ENCODE measurements at places on chromosomes 7 and 10.

GRCh38 chr7:105131033-105131656 lies 117.1 kb downstream of the KMT2E start:
- DNase-seq: no peak

- DNase-seq: no peak
Observed at GRCh38 chr7:87156709-87157108, 4.5 kb downstream of the DMTF1 start.

- no peak for DNase-seq
Observed at GRCh38 chr10:79985481-79986072, 36.7 kb upstream of the SFTPD start.

- no peak for DNase-seq
Observed at GRCh38 chr7:47198159-47198558, 383.8 kb downstream of the TNS3 start.

DNA sequence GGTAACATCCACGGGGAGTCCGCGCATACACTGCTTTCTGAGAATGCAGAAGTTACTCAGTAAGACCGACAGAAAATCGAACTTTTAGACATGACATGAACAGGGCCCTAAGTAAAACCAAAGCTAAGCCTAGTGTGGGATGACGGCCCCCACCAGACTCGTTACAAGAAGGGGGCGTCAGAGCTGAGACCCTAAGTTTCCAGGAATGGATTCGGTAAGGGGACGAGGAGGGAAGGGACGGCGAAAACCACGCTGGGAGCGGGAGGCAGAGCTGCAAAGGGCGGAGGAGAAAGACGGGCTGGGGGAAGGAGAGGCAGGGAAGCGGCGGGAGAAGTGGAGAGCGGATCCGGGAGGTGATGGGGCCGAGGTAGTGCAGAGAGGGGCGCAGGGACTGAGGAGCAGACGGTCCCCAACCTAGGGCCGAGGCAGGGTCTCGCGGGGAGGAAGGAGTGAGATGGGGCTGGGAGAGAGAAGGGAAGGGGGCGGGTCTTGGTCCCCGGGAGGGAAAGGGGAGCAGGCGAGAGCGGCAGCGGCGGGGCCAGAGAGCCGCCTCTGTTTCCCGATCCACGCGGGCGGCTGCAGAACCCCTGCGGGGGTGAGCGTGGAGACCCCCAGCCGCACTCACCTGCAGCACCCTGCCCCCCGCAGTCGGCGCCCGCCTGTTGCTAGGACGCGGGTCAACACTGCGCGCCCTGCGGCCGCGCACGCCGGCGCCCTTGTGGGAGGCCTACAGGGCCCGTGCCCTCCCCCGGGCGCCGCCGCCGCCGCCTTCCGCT lies 513 bp downstream of the ODAD2 start:
- no peak for DNase-seq

- DNase-seq: no peak
Observed at GRCh38 chr7:134470864-134471263, 12.0 kb upstream of the AKR1B1 start.

- DNase-seq: no peak
Observed at GRCh38 chr10:51112013-51112412, 37.7 kb downstream of the PRKG1 start.

- no peak for DNase-seq
Observed at GRCh38 chr7:4724648-4725013, 42.5 kb downstream of the FOXK1 start.

- no peak for DNase-seq
Observed at GRCh38 chr10:71263376-71263775, 51.0 kb downstream of the UNC5B start.

GRCh38 chr10:71985542-71986250 lies 21.5 kb downstream of the CHST3 start:
- DNase-seq: peak; percentile 85

- no peak for DNase-seq
Observed at GRCh38 chr10:83012866-83013265, 1126.4 kb upstream of the GHITM start.

- no peak for DNase-seq
Observed at GRCh38 chr7:114875186-114875585, 46.7 kb upstream of the MDFIC start.

- no peak for DNase-seq
Observed at GRCh38 chr10:103765981-103766380, 89.4 kb downstream of the SH3PXD2A start.

- no peak for DNase-seq
Observed at GRCh38 chr10:116753759-116754158, 11.4 kb upstream of the HSPA12A start.

- no peak for DNase-seq
Observed at GRCh38 chr10:100524638-100525037, 5.0 kb upstream of the SEC31B start.

GRCh38 chr7:100372256-100372655 lies 1.0 kb upstream of the PILRA start:
- DNase-seq: no peak

GRCh38 chr10:7561216-7561893 lies 105.4 kb downstream of the ITIH5 start:
- no peak for DNase-seq

GRCh38 chr7:46557781-46558180 lies 636.7 kb upstream of the IGFBP3 start:
- no peak for DNase-seq

- no peak for DNase-seq
Observed at GRCh38 chr7:36810032-36810431, 85.7 kb upstream of the AOAH start.
